ENCODE measurements at places on chromosomes 4 and X.
A peak's percentile ranks its signal among the peaks of the same experiment; 100 is the strongest.

- DNase-seq, result no peak
Observed at GRCh38 chr4:167826281-167826680, 266.1 kb upstream of the ANXA10 start.

- DNase-seq, result no peak
Observed at GRCh38 chr4:74855879-74856278, 61.6 kb upstream of the BTC start.

- no peak for DNase-seq
Observed at GRCh38 chr4:21002976-21003375, 302.7 kb downstream of the PACRGL start.

DNA sequence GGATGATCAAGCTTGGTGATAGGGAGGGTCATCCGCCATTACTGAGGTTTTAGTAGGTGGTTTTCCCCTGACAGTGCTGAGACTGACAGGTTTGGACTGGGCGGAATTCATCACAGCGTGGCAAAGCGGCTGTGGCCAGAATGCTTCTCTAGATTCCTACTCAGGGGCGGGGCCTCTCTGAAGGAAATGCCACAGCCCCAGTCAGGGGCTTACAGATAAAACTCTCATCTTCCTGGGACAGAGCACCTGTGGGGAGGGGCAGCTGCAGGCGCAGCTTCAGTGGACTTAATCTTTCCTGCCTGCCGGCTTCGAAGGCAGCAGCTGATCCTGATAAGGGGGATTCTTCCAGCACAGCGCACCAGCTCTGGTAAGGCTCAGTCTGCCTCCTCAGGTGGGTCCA is 316.7 kb downstream of the RPA4 start:
- DNase-seq, result no peak

- peak; percentile 31 for DNase-seq
Observed at GRCh38 chrX:38754102-38754790, 47.0 kb upstream of the MID1IP1 start.

DNA sequence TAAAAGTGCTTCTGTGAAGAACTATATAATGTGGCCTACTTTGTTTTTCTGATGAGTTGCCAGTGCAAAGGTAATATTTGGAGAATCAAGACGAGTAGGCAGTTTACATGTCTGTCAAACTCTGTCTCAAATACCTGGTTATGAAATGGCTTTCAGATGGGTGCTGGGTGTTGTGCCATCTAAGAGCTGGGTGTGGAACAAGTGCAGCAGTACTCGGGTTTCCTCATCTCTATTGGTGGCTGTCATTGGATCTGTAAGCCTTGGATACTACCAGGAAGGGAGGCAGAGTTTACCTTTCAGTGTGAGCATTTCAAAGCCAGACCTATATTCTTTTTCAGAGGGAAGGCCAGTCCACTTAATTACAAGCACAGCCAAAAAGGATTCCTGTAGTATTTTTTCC is 37.2 kb downstream of the MTM1 start:
- no peak for DNase-seq

DNA sequence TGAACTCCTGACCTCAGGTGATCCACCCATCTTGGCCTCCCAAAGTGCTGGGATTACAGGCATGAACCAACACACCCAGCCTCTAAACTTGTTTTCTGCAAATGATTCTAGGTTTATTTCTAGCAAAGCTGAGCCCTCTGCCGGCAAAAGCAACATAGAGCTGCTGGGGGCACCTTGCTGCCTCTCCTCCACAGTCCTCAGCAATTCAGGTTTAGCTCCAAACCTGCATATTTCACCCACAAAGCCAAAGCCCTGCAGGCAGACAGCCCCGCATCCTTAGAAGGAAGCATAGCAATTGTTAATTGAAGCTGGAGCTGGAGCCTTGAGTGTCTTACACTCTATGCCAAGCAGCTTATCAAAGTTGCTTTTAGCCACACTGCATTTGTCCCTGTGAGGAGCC is 24.9 kb upstream of the OCIAD2 start:
- no peak for DNase-seq

DNA sequence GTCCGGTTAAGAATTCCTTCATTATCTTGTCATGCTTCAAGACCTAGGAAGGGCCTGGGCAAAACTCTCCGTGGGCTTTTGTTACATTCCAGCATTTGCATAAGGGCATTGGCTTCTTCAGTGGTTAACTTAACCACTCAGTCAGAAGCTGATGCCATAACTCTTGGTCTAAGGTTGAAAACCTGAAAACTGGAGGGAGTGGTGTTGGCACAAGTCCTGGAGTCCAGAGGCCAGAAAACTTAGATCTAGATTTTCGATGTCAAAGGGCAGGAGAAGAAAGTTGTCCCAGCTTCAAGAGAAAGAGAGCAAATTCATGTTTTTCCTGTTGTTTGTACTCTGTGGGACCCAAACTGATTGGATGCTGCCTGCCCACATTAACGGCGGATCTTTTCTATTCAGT is 86.6 kb upstream of the GC start:
- no peak for DNase-seq

GRCh38 chrX:9728261-9728660 is 37.4 kb downstream of the GPR143 start:
- DNase-seq, result no peak

GRCh38 chr4:75745721-75746199 is 21.4 kb downstream of the USO1 start:
- DNase-seq, result no peak

DNA sequence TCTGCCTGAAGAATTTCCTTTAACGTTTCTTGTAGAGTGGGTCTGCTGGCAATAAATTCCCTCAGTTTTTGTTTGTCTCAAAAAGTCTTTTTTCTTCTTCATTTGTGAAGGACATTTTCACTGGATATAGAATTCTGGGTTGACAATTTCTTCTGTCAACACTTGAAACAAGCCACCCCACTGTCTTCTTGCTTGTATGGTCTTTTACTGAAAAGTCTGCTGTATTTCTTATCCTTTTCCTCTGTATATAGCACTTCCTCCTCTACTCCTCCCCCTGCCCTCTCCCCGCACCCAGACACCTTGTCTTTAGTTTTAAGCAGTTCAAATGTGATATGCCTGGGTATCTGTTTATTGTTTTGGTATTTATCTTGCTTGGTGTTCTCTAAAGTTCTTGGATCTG is 23.3 kb downstream of the SLC9A7 start:
- no peak for DNase-seq

- no peak for DNase-seq
Observed at GRCh38 chrX:72121383-72121782, 10.3 kb downstream of the RTL5 start.

- DNase-seq, result no peak
Observed at GRCh38 chr4:183686461-183686860, 27.4 kb downstream of the TRAPPC11 start.

GRCh38 chr4:72909461-72909860 is 160.1 kb downstream of the COX18 start:
- DNase-seq, result peak; percentile 70

DNA sequence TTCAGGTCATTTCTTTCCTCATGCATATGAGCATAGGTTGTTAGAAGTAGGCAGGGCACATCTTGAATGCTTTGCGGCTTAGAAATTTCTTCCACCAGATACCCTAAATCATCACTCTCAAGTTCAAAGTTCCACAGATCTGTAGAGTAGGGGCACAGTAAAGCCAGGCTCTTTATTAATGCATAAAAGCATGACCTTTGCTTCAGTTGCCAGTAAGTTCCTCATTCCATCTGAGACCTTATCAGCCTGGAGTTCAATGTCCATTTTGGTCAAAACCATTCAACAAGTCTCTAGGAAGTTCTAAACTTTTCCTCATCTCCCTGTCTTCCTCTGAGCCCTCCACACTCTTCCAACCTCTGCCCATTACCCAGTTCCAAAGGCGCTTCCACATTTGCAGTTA is 77.7 kb downstream of the MAP9 start:
- no peak for DNase-seq

- no peak for DNase-seq
Observed at GRCh38 chr4:184234155-184234554, 16.5 kb upstream of the ENPP6 start.

DNA sequence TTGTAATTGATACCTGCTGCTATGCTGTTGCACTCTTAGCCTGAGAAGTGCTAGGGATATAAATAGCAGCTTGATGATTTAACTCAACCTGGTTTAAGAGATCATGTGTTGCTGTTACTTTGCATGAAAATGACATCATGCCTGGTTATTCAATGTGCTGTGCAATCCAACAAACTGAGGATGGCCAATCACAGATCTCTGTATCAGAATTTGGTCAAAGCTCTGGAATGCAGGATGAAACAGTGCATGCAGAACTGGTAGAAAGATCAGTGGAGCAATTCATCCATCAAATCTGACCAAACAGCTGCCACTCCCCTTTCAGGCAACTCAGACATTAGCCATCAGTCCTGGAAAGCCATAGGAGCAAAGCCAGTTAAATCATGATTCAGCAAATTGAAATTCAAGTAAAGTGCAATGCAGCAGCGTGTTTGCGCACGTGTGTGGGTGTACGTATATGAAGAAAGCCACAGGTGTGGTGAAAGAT is 160.3 kb upstream of the RASGEF1B start:
- DNase-seq, result no peak

GRCh38 chr4:54063737-54064316 is 578 bp downstream of the CHIC2 start:
- no peak for DNase-seq

GRCh38 chrX:15497865-15498264 is 2.7 kb upstream of the BMX start:
- DNase-seq, result peak; percentile 82

Data from H7 (cell line).